Central memory CD4-positive, alpha-beta T cell (primary cell): ENCODE measurements at places on chromosomes 7 and 10.

DNA sequence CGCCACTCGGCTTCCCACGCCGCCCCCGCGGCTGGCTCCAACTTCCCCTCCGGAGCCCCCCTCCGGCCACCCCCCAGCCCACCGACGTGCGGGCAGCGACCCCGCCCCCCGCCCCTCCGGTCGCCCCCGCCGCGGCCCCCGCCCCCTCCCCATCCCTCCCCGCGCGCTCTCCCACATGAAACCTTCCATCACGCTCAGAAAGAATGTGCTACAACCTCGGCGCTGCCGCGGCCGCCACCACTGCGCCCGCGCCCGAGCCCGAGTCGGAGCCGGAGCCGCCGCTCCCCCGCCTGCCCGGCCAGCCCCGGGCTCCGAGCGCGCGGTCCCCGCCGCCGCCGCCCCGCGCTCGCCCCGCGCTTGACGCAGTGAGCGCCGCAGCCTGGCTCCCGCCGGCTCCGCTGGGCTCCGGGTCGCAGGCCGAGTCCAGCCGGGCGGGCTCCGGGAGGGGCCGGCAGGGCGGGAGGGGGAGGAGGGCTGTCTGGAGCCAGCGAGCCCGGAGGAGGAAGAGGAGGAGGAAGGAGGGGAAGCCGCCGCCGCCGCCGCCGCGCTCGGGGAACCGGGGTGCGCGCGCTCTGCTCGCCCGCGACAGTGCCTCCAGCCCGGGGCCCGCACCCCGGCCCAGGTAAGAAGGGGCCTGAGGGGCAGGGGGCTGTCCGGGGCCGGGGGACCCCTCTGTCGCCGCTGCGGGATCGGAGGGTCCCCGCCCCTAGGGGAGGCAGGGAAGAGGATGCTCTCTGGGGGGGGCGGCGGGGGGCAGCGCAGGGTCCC, 4.3 kb upstream of the ELFN1 start:
- no peak for DNase-seq

DNA sequence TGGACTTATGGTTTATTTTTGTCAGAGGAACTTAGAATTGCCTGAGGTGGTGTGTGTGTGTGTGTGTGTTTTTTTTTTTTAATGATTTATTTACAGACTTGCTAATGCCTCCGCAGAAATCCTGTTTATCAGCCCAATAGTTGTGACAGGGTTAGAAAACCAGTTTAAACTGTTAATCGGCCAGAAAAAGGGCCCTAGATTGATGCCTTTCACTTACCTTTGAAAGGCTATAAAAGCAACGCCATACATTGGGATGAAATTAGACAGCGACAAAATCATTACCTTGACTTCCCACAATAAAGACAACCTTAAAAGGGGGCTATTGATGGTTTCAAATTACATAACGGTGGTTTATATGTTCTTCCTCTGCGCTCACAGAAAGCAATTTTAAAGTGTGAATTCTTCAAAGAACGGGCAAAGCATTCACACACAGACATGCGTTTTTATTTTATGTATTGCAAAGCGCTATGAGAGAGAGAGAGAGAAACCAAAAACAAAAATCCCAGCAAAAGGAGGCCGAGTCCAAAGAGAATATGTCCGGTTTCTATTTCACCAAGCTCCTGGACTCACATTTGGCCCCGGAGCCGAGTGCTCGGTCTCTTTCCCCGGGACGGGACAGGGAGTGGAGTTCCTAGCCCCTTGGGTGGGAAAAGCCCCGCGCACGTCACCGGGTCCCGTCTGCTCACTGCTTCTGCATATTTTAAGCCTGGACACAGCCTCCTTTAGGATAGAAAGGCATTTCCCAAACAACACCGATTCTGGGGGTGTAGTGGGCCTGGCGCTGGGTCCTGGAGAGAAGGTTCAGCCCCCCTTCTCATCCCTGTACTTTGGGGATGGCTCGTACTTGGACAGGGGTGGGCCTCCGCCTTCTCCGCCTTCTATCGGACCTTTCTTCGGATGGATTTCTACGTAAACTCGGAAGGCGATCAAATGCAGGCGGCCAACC, 26.8 kb upstream of the VAX1 start:
- DNase-seq = no peak

DNA sequence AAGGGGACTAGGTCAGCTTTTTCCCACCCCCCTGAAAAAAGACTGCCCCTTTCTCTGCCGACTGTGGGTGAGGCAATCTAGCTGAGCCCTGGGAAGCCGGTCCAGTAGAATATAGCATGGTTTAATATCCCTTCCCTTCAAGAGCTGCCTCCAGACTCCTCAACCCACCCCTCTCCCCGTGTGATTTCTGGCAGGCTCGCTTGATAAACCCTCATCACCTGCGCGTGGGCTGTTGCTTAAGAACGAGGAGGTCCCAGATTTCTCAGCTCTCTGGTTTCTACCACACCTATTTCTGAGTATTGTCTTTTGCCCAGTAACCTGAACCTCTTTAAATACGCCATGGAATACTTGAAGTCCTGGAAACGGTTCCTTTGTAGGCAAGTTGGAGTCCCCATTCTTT, 2.0 kb upstream of the LRRC4 start:
- DNase-seq = no peak

DNA sequence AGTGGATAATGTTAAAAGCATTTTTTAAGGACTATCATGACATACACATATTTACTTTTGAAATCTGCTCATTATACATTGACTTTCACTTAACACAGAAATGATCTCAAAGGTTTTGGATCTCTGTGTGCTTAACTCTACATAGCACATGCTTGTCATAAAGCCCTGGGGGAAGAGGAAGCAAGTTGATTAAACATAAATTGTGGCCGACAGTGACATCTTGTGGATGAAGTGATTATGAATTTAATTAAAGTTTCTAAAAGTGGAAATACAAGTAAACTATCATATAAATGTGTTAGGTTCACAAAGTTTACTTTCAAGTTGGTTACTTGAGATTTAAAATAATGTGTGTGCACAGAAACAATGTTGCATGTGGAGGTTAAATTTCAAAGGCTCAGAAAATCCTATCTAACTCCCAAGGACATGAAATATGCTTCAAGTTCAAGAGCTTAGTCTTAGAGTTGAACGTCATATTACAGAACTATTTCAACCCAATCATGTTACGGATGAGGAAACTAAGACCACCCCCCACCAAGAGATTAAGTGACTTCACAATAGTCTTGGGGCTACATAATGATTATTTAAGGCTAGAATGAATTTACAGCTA, 1247.8 kb downstream of the GATA3 start:
- peak; percentile 33 for DNase-seq

- no peak for DNase-seq
Observed at GRCh38 chr10:124971276-124971675, 29.4 kb downstream of the ZRANB1 start.

- DNase-seq = peak; percentile 31
Observed at GRCh38 chr7:98420966-98421612, 20.2 kb upstream of the BAIAP2L1 start.

DNA sequence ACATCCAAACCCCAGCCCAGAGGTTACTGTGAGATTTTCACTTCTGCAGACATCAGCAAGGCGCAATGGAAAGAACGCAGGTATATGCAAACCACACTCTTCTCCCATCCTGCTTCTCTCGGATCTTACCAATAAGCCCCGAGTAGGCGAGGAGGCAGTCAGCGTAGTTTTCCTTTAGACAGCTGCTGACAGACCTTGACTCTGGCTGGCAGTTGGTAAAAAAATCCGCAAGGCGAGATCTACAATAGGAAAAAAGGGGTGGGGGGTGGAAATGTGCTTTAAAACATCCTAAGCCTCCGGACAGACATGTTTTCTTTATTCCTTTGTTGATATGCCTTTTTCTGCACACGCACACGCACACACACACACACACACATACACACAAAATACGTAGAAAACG, 176.5 kb downstream of the GFRA1 start:
- no peak for DNase-seq

GRCh38 chr7:158957921-158958491, 101.6 kb downstream of the DYNC2I1 start:
- DNase-seq = peak; percentile 48

DNA sequence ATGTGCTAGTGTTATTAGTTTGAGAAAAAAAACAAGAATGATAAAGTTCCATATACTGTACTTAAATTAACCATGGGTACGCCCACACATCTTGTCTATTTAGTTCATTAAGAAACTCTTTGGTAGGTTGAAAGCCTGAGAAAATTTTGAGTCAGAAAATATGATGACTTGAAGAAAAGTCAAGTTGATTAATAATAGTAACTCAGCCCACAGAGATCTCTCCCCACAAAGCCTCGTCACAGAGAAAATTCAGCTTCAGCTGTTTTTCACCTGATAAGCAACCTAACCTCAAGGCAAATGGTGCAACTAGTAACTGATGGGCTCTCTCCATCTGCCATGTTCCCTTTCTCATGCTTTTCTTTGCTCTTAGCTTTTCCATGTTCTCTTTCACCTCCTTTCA, 1021.6 kb downstream of the GATA3 start:
- no peak for DNase-seq

DNA sequence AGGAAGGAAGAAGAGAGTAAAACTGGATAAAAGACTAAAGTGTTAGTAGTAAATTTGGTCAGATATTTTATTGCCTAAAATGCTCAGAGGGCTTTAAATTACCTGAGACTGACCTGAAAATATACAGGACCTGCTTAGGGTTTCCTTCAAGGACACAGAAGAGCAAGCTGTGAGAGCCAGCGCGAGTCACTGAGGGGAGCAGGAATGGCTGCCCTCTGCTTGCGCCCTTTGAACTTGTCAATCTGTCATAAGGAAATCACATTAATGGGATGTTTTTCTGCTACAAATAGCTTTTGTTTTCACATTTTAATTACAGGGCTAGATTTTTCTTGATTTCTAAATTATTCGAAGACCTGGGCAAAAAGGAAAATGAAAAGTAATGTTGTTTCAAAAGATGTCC, 26.9 kb downstream of the DNAJB9 start:
- no peak for DNase-seq

DNA sequence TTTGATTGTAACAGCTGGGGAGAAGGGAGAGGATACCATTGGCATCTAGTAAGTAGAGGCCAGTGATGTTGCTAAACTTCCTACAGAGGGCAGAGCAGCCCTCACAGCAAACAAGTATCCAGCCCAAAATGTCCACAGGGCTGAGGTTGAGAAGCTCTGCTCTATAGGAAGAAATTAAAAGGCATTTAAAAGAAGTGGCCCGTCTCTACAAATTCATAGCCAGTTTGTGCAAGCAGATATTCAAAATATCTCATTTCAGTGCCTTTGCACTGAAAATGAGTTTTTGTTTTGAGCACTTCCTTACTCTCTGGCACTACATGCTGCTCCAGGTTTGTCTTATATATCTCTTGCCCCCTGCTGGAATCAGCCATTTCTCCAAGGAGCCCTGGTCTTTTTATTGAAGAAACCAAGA, 330.0 kb downstream of the BBS9 start:
- no peak for DNase-seq

DNA sequence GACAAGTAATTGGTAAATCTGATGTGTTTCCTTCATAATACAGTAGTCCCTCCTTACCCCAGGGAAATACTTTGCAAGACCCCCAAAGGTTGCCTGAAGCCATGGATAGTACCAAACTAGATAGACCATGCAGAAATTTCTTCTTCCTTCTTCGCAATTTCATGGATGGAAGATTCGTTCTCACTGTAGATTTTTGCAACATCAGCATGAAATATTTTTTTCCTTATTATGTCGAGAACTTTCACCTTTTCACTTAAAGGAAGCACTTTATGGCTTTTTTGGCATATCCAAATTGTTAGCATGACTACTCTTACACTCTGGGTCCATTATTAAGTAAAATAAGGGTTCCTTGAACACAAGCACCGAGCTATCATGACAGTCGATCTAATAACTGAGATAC, 333.2 kb downstream of the LHFPL3 start:
- DNase-seq = no peak

- DNase-seq = peak; percentile 17
Observed at GRCh38 chr7:131688738-131689661, 132.6 kb upstream of the PODXL start.

DNA sequence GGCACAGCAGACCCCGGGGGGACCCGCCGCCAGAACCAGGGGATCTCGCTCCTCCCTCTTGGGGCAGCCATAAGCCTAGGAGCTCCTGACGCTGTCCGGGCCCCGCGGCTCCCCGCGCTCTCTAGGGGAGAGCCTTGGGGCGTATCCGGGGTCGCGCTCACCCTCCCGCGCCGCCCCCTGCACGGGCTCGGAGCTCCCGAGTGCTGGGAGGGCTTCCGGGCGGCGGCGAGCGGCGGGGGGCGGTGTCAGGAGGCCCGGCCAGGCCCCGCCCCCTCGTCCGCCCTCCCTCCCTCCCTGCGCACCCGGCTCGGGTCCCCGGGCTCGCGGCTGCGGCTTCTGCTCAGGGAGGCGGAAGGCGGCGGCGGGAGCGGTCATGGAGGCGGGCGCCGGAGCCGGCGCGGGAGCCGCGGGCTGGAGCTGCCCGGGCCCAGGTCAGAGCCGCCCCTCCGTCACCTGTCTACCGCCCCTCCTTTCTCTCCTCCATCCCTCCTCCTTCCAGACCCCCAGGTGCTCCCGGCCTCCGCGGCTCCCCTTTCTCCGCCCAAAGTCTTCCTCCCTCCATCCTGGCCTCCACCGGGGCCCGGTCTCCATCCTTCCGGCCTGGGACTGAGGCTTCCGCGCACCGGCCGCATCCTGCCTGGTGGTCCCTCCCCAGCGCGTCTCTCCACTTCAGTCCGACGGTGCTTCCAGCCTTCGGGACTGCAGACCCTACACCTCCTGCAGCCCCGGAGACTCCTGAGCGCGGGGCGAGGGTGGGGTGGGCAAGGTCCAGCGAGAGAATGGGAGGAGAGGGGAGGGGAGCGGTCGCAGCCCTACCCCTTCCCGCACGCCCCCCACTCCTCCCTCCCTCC, at the start of gene CCDC136:
CCDC136 (plus strand) TSS at position 848 of the 851 bp plus-strand sequence. CDS start 444 bp downstream, outside the sequence.
- peak; percentile 76 for DNase-seq

- DNase-seq = no peak
Observed at GRCh38 chr7:141359740-141360415, 191.3 kb upstream of the AGK start.

- no peak for DNase-seq
Observed at GRCh38 chr10:122875843-122876466, 3.4 kb downstream of the FAM24B start.
